Neuronal stem cell (in vitro differentiated cells): ENCODE measurements at places on chromosomes 1 and 21.

GRCh38 chr1:201471772-201472171, 2.8 kb upstream of the PHLDA3 start:
- DNase-seq, result no peak

- no peak for DNase-seq
Measured at GRCh38 chr21:44871576-44872269, 1.8 kb downstream of the PTTG1IP start.

GRCh38 chr1:61520401-61520800, 204.5 kb downstream of the TM2D1 start:
- no peak for DNase-seq

DNA sequence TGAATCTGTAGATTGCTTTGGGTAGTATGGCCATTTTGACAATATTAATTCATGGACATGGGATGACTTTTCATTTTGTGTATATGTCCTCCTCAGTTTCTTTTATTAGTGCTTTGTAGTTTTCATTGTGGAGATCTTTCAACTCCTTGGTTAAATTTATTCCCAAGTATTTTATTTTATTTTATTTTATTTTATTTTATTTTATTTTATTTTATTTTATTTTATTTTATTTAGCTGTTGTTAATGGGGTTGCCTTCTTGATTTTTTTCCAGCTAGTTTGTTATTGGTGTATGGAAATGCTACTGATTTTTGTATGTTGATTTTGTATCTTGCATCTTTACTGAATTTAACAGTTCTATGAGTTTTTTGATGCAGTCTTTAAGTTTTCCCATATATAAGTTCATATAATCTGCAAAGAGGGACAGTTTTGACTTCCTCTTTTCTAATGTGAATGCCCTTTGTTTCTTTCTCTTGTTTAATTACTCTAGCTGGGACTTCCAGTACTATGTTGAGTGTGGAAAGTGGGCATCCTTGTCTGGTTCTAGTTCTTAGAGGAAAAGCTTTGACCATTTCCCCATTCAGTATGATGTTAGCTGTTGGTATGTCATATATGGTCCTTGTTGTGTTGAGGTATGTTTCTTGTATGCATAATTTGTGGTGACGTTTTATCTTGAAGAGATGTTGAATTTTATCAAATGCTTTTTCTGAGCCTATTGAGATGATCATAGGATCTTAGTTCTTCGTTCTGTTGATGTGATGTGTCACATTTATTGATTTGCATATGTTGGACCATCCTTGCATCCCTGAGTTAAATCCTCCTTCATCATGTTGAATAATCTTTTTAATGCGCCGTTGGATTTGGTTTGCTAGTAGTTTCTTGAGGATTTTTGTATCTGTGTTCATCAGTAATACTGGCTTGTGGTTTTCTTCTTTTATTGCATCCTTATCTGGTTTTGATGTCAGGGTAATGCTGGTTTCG, 14.3 kb downstream of the CEPT1 start:
- no peak for DNase-seq

DNA sequence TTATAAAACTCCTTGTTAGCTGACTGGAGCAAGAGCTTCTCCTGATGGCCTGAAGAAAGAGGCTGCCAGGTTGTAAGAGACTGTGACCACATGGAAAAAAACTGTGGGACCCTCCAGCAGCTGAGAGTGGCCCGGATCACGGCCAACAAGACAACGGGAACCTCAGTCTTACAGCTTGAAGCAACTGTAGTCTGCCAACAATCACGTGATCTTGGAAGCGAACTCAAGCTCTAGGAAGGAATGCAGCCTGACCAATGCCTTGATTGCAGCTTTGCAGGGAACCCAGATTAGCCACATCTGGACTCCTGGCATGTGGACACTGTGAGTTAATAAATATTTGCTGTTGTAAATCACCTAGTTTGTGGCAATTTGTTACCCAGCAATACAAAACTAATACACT, 442.6 kb upstream of the PRMT6 start:
- DNase-seq, result no peak

- DNase-seq, result no peak
Measured at GRCh38 chr1:66925558-66925910, 744 bp downstream of the MIER1 start.

DNA sequence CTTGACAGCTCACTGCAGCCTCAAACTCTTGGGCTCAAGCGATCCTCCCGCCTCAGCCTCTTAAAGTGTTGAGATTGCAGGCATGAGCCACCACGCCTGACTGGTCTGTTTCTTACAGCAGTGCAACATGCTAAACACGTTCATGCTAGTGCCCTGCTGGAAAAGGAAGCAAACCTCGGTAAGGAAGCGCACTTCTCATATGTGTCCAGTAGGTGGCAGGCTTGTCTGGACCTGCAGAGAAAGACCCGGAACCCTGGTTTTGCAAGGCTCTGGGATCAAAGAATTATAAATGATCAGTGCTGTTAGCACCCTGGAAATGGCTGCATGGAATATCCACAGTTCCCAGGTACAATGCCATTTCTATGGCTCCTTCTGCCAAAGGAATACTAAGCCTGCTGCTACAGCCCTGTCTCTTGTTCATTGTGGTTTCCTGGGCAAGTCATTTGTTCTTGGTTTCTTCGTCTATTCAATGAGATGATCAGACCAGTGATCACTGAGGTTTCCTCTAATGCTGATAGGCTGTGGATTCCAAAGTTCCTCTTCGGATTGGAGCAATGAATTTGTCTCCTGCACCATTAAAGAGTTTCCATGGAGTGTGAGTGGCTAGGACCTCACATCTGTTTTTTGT, 15.9 kb downstream of the RNU5D-1 start:
- peak; percentile 61 for DNase-seq

- DNase-seq, result no peak
Measured at GRCh38 chr1:115506518-115506917, 135.3 kb upstream of the VANGL1 start.

GRCh38 chr1:109312978-109313775, 6.4 kb upstream of the MYBPHL start:
- no peak for DNase-seq

GRCh38 chr1:21295002-21295401, 4.7 kb upstream of the ECE1 start:
- DNase-seq, result no peak

- no peak for DNase-seq
Measured at GRCh38 chr1:43325381-43325780, 12.2 kb upstream of the MPL start.

GRCh38 chr1:19373211-19374082, 61.3 kb downstream of the SLC66A1 start:
- DNase-seq, result no peak

- peak; percentile 66 for DNase-seq
Measured at GRCh38 chr1:44237721-44238457, 24.6 kb downstream of the DMAP1 start.

DNA sequence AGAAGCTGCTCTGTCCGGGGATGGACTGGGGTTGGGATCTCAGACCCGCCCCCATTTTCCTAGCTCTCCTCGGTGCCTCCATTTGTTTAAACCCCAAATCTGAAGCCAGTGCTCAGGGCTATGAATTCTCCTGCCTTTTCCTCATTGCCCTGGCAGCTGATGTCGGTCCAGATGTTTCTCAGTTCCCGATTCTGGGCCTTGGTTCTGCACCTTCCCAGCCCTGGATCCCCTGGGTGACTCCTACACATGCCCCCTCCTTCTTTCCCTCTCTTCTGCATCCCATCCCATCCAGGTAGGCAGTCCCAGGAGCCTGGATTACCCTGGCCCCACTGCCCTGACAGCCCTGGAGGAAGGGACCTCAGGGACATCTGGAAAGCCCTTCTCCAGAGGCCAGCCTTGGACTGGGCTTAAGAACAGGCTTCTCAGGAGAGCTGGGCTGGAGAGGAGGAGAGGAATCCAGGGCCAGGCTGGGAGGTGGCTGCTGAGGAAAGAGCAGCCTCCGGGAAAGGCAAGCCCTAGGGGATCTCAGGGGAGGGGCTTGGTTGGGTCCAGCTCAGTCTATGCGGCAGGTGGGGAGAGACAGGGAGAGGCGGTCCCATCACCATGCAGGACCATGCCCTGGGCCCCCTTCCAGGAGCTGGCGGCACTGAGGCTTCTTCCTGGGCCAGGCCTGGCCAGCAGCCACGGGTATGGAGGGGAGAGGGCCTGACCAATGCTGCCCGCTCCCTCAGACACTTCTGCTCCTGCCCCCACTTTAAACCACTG, 6.8 kb upstream of the EPS8L3 start:
- DNase-seq, result no peak

DNA sequence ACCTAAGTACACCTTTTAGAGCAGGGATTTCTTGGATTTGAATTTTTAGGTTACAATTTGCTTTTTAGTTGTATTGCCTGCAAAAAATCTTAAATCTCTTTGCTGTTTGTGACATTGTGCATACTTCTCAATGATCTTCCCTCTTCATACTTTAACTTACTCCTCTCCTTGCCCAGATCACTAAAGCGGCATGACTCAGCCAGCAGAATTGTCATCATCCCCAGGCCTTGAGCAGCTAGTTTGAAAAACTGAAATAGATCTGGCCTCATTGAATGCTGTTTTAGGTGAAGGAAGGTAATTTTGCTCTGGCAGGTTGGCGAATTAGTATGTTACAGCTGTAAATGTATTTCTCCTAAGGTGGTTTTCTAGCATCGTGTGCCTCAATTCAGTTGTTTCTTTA, 145.9 kb downstream of the RYR2 start:
- no peak for DNase-seq

- peak; percentile 75 for DNase-seq
Measured at GRCh38 chr1:160070243-160071163, 543 bp upstream of the KCNJ10 start.

- DNase-seq, result no peak
Measured at GRCh38 chr1:20180129-20180843, 5.6 kb upstream of the UBXN10 start.

DNA sequence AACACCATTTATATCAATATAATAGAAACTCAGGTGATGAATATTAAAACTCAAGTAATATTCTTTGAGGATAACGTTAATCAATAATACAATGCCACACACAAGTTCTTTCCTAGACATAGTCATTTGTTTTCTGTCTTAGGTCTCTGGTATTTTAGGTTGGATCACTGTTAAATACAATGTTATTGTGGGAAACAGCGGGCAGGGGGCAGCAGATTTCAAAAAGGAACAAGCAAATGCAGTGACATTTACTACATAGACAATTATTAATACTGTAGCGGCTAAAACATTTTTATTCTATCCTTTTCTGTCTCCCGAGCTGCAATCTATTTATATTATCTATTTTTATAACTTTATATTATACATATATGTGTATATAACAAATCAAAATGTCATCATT, 186.4 kb upstream of the ZNHIT6 start:
- no peak for DNase-seq
